ENCODE measurements at places on chromosomes 11 and 22.

GRCh38 chr11:61429346-61429690, 457 bp downstream of the CPSF7 start:
- DNase-seq, result peak; percentile 61

- no peak for DNase-seq
Measured at GRCh38 chr11:27592098-27592780, 85.7 kb upstream of the LIN7C start.

GRCh38 chr11:79342686-79343085, 98.1 kb downstream of the TENM4 start:
- DNase-seq, result no peak

DNA sequence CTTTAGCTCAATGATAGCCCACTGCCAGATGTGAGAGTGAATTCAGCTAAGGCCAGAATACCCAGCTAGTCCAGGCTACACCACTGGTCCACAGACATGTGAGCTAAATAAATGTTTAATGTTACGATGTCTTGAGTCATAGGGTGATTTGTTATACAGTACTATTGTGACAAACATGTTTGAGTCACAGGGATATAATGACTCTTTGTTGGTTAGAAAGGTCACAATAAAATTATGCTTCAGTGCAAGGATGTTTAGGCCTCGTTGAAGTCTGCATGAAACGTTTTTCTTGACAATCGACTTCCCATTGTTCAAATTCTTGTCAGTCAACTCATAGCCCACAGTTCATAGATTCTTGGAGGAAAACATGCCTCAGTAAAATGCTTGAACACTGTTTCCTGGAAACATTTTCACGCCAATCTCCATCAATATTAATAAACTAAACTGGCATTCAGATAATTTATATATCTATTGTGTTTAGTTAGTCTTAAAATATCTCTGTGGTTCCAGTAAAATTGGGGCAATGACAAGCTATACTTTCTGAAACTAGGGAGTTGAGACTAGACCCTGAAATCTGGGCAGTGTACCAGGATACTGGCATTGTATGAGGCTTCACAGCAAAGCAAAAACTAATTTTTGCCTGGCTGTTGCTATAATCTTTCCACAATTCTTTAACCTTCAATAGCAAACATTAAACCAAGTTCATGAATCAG, 650.8 kb upstream of the KIRREL3 start:
- no peak for DNase-seq

DNA sequence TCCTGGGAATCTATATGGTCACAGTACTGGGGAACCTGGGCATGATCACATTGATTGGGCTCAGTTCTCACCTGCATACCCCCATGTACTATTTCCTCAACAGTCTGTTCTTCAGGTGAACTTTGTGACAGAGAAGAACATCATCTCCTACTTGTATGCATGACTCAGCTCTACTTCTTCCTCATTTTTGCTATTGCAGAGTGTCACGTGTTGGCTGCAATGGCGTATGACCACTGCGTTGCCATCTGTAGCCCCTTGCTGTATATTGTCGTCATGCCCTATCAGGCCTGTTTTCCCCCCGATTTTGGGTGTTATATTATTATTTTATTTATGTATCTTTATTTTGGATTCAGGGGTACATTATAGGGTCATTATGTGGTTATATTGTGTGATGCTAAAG, 2.4 kb upstream of the OR8G1 start:
- DNase-seq, result no peak

- no peak for DNase-seq
Measured at GRCh38 chr11:2084721-2085120, 54.5 kb downstream of the IGF2 start.

- DNase-seq, result no peak
Measured at GRCh38 chr11:123174196-123175183, 20.6 kb downstream of the CLMP start.

DNA sequence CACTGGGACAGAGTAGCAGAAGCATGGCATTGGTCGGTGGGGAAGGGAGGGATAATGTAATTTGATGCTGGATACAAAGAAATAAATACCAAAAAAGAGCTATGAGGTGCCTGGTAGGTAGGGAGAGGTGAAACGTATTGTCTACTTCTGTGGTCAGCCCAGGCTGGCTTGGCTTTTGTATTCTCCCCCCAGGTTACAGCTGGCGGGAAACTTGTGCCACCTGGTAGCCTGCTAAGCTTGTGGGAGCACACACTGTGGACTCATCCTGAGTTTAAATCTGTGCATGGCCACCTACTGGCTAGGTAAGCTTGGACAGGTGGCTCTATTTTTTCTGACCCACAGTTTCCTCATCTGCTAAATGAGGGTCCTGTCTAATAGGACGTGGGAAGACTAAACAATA, 165.2 kb upstream of the E2F8 start:
- no peak for DNase-seq

DNA sequence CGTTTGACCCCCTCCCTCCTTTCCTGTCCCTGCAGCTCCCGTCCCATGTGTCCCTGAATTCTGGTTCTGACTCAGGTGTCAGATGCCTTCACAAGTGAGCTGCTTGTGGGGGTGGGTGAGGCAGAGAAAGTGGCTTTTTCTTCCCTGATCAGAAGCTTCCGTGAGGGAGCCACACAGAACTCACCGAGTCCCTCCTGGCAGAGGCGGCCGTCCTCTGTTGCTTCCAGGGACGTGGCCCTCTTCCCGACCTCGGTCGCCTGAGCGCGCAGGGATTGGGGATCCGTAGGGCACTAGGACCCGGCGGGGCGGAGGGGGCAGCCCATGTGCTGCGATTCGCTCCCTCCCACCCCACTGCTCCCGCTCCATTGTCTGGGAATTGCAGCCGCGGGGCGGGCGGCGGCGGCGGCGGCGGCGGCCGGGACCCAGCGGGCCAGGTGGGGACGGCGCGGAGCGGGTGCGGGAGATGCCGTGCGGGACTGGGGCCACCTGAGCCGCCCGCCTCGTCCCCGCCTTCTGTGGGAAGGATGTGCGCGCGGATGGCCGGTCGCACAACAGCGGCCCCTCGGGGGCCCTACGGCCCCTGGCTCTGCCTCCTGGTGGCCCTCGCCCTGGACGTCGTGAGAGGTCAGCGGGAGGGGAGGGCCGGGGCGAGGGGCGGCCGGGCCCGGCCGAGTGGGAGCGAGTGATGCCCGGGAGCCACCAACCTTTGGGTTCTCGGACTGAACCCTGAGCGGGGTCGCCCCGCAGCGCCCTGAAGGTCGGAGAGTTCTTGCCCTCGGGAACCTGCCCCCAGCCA, at the start of gene TMEM132A:
TSS of gene TMEM132A (plus strand) at position 351 of the 796 bp plus-strand sequence. CDS start at position 525, 174 bp downstream.
- peak; percentile 81 for DNase-seq

GRCh38 chr22:30947816-30948454, 20.6 kb downstream of the MORC2 start:
- peak; percentile 36 for DNase-seq

- DNase-seq, result no peak
Measured at GRCh38 chr11:119529063-119529845, 106.3 kb upstream of the THY1 start.

DNA sequence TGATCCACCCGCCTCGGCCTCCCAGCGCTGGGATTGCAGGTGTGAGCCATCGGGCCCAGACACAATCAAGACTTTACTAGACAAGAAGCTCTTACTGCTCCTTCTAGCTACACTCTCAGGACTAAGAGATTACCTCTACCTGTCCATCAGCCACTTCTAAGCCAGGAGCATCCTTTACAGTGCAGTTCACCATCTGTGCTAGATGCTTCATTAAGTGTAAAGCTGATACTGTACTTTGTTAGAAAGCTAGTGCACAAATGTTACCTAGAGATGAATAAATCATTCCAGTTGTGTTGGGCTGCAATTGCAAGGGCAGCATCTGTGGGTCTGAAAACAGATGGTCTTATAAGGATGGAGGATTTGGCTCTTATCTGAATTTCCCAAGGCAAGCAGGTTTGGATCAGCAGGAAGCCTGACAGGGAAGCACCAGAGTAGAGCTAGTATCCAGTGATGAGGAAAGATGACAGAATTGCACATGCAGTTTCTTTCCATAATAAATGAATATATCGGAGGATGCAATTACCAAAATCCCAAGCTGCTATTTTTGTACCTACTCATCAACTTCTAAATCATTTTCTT, 58.3 kb downstream of the FAM168A start:
- DNase-seq, result peak; percentile 31

- DNase-seq, result peak; percentile 68
Measured at GRCh38 chr11:119376197-119376847, 5.2 kb downstream of the USP2 start.

DNA sequence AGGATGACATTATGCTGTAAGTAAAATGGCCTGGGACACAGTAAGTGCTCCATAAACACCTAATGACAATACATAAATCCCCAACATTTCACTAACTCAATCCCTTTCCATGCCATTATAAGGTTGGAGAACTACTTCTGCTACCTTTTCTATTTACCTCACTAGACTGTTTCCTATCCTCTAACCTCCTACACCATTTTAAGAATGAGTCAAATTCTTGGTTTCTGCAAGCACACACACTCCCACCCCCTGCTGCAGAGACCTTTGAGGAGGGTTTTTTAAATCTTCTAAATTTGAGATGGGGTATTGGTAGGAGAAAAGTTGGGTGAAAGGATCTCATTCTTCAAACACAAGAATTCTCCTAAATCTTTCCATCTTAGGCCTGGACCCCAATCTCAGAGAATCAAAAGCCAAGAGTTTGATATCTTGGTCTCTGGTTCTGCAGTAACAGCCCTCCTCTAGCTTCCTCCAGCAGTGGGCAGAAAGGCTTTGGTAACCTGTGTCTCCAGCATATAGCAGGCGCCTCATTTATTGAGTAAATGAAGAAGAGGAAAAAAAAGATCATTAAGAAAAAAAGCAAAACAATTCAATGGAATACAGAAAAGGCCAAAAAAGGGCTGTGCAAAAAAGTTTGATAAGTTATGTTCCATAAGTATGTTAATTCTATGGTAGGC, 42.3 kb downstream of the SYTL2 start:
- DNase-seq, result no peak

DNA sequence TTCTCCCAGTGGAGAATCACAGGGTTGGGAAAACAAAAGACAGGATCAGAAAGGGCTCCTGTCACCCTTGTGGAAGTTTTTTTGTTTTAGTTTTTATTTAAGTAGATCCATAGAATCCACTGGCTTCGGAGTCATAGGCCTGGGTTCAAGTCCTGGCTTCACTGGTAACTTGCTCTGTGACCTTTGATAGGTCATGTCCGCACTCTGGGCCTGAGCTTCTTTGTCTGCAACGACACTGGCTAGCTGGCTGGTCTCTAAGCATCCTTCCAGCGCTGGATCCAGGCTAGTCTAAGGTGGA, 1.4 kb downstream of the ZFTA start:
- DNase-seq, result peak; percentile 7

GRCh38 chr22:43295173-43295572, 48.0 kb downstream of the SCUBE1 start:
- DNase-seq, result no peak
